Astrocyte (in vitro differentiated cells and primary cell): ENCODE measurements at places on chromosomes 11 and 22.

DNA sequence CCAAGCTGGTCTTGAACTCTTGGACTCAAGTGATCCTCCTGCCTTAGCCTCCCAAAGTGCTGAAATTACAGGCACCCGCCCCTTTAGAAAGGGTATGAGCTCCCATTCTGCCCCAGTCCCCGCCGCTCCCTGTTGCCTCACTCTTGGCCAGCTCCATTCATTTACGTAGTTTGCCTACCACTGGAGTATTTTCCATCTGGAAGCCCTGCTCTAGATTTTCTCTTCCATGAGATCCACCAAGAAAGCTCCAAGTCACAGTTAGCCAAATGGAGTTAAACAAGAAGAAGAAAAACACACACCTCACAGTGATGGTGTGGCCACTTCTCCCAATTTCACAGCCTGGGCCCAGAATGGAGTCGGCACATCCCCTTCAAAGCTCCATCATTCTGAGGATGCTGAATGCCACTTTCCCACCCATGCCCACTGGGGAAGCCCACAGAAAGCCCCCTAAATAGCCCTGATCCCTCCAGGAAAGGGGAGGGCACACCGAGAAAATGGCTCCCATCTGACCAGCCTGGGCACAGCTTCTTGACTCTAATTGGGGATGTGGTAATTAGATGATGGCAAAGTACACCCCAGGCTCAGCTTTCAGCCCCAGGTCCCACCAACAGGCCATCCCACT, 381.2 kb downstream of the MN1 start:
- peak; percentile 41 for DNase-seq
- peaks cover 3% of the 10 kb centered on the region for H3K27me3 ChIP-seq
- H3K4me3 ChIP-seq, result no peak overlapping the region
- peaks cover 33% of the 10 kb centered on the region for H3K4me1 ChIP-seq

GRCh38 chr11:95668131-95668530, 121.5 kb downstream of the FAM76B start:
- H3K36me3 ChIP-seq, result no peaks in the 10 kb centered on the region
- no peaks in the 10 kb centered on the region for H3K4me1 ChIP-seq
- DNase-seq, result no peak
- no peak overlapping the region for H3K27ac ChIP-seq
- no peaks in the 10 kb centered on the region for H3K27me3 ChIP-seq

DNA sequence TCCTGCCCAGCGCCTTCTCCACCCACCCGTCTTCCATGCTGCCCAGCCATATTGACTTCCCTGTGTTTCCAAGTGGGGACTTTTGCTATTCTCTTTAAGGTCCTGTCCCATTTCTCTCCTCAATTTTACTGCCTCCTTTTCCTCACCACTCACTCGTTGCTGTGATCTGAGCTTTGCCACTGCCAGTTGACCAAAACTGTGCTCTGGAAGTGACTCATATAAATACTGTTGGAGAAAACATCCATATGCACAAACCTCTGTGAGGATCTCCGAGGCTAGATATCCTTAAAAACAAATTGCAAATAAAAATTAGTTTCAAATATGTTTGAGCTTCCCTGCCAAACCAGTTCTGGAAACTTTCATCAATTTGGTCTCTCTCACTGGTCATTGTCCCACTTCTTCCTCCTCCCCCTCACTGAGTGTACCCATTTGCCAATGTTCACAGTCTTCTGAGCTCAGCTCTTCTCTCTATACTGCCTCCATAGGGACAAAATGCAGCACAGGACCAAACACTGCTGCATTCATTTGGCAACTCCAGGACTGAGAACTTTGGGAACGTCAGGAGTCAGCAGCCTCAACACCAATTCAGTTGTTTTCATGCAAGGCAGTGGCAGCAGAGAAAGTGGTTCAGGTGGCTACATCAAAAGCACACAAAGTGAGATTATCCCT, 34.0 kb upstream of the MMP13 start:
- H3K4me1 ChIP-seq, result peaks cover 20% of the 10 kb centered on the region
- no peaks in the 10 kb centered on the region for H3K36me3 ChIP-seq
- H3K4me3 ChIP-seq, result no peak overlapping the region
- H3K27ac ChIP-seq, result no peak overlapping the region
- H3K27me3 ChIP-seq, result no peaks in the 10 kb centered on the region

DNA sequence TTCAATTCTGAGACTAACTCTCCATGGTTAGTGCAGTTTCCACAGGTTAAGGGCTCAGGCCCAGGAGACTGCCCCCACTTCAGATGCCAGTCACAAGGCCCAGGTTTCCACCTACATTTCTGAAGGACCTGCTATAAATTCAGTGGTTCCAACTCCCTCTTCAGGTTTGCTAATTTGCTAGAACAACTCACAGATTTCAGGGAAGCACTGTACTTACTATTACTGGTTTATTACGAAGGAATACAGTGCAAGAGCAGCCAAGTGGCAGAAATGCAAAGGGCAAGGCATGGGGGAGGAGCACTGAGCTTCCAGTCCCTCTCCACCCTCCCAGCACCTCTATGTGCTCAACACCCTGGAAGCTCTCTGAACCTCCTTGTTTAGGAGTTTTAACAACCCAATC, 39.3 kb upstream of the SPON1 start:
- no peaks in the 10 kb centered on the region for H3K36me3 ChIP-seq
- no peak overlapping the region for H3K27ac ChIP-seq
- H3K4me3 ChIP-seq, result no peak overlapping the region

- DNase-seq, result no peak
- H3K4me3 ChIP-seq, result no peak overlapping the region
- H3K4me1 ChIP-seq, result no peaks in the 10 kb centered on the region
- H3K27me3 ChIP-seq, result no peaks in the 10 kb centered on the region
- H3K36me3 ChIP-seq, result peaks cover 13% of the 10 kb centered on the region
These were observed 29.4 kb upstream of the PISD start for GRCh38 chr22:31691408-31691807.

DNA sequence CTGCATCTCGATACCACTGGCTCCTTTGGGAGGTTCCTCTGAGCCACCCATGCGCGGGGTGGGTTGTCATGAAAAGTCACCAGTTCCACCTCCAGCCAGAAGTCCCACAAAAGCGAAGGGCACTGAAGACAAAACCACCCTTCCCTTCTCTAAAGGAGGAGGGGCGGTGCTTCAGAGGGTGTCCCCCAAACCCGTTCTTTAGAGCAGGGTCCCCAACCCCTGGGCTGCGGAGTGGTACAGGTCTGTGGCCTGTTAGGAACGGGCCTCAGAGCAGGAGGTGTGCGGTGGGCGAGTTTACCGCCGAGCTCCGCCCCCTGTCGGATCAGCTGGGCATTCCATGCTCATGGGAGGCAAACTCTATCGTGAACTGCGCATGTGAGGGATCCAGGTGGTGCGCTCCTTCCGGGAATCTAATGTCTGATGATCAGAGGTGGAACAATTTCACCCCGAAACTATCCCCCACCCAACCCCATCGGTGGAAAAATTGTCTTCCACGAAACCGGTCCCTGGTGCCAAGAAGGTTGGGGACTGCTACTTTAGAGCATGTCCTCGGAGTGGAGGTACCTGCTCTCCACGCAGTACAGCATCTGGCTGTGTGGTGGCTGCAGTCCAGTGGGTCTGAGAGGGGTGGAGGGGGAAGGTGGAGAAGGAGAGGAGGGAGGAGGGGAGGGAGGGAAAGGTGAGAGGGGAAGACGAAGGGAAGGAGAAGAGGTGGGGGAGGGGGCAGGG, 72.9 kb upstream of the SEPTIN5 start:
- H3K4me3 ChIP-seq, result no peak overlapping the region
- DNase-seq, result no peak
- H3K27ac ChIP-seq, result no peak overlapping the region
- H3K4me1 ChIP-seq, result no peaks in the 10 kb centered on the region
- no peaks in the 10 kb centered on the region for H3K36me3 ChIP-seq
- H3K27me3 ChIP-seq, result peaks cover 4% of the 10 kb centered on the region
